ENCODE measurements at places on chromosomes 3 and 15. TPM values are rescaled to one million over a fixed set of nuclear protein-coding genes. Genes with fewer than 3 reads are reported as not detected.

GRCh38 chr15:73388256-73388781 lies 19.6 kb upstream of the HCN4 start:
- H3K4me3 ChIP-seq: no peak overlapping the region
- no peaks in the 10 kb centered on the region for H3K4me1 ChIP-seq
- no peaks in the 10 kb centered on the region for H3K36me3 ChIP-seq
- DNase-seq: no peak
- no peak overlapping the region for H3K27ac ChIP-seq
- no peaks in the 10 kb centered on the region for H3K27me3 ChIP-seq

GRCh38 chr3:42037318-42037945 lies 53.7 kb upstream of the TRAK1 start:
- H3K27ac ChIP-seq: no peak overlapping the region
- no peak for DNase-seq
- no peaks in the 10 kb centered on the region for H3K36me3 ChIP-seq
- H3K4me3 ChIP-seq: no peak overlapping the region
- no peaks in the 10 kb centered on the region for H3K4me1 ChIP-seq

DNA sequence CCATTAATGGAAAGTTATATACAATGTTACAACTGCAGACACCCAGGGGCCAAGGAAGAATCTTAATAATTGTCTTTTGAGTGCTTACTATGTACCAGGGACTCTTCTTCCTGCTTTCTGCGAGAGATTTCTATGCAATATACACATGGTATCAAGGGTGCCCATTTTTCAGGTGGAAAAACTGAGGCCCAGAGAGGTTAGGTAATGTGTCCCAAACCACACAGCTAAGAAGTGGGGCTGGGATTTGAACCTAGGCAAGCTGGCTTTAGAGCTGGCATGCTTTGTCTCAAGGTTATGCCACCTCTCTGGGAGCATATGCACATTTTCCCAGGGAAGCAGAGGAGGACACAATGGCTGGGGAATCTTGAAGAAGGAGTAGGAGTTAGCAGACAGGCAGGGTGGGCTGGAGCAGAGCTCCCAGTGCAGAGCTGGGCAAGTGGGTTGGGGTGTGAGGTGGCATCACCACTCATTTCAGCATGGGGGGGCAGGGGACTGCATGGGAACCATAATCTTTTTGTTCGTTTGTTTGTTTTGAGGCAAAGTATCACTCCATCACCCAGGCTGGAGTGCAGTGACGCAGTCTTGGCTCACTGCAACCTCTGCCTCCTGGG lies 339.8 kb upstream of the LRRFIP2 start:
- no peak overlapping the region for H3K27ac ChIP-seq
- H3K27me3 ChIP-seq: no peaks in the 10 kb centered on the region
- no peak overlapping the region for H3K4me3 ChIP-seq
- no peaks in the 10 kb centered on the region for H3K4me1 ChIP-seq

DNA sequence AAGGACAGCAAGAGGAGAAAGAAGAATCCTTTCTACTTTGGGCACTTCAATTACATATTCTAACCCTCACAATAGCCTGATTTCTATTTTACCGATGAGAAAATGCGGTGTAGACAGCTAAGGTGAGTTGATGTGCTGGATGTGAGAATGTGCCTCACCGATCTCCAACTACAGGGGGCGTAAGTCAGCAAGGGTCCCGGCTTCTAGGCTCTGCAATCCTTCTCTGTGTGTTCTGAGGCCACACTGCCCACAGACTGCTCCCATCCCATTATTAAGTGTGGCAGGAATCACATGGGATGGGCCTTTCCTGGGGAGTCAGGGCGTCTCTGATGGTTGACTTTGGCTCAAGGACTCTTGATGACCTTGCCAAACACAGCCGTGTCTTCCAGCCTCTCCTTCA lies 23.6 kb upstream of the RPL35A start:
- DNase-seq: no peak
- no peaks in the 10 kb centered on the region for H3K4me1 ChIP-seq
- no peak overlapping the region for H3K4me3 ChIP-seq
- no peaks in the 10 kb centered on the region for H3K36me3 ChIP-seq

- H3K4me3 ChIP-seq: no peak overlapping the region
- no peaks in the 10 kb centered on the region for H3K27me3 ChIP-seq
- H3K36me3 ChIP-seq: no peaks in the 10 kb centered on the region
- no peak overlapping the region for H3K27ac ChIP-seq
- no peaks in the 10 kb centered on the region for H3K4me1 ChIP-seq
- no peak for DNase-seq
Measured at GRCh38 chr15:31098491-31098917, 3.0 kb downstream of the TRPM1 start.

- DNase-seq: no peak
- H3K27ac ChIP-seq: no peak overlapping the region
- H3K4me1 ChIP-seq: no peaks in the 10 kb centered on the region
- H3K36me3 ChIP-seq: no peaks in the 10 kb centered on the region
- no peak overlapping the region for H3K4me3 ChIP-seq
Measured at GRCh38 chr3:138670407-138670806, 61.8 kb downstream of the FAIM start.

- no peaks in the 10 kb centered on the region for H3K4me1 ChIP-seq
- H3K27me3 ChIP-seq: no peaks in the 10 kb centered on the region
- H3K4me3 ChIP-seq: no peak overlapping the region
- DNase-seq: no peak
- H3K27ac ChIP-seq: no peak overlapping the region
- H3K36me3 ChIP-seq: no peaks in the 10 kb centered on the region
Measured at GRCh38 chr3:65251375-65251774, 563.6 kb upstream of the ADAMTS9 start.

Gene ZNF620
- 3.4 TPM for polyA plus RNA-seq

Gene FBXW12
- polyA plus RNA-seq: not detected

Gene GOLGA6A
- polyA plus RNA-seq: not detected

Data from CD4-positive, alpha-beta memory T cell (primary cell).